Lower leg skin (tissue), 4 donors: ENCODE measurements at places on chromosomes 6 and 20.

GRCh38 chr6:136307351-136307750 is 17.7 kb upstream of the BCLAF1 start:
- no peak for DNase-seq

DNA sequence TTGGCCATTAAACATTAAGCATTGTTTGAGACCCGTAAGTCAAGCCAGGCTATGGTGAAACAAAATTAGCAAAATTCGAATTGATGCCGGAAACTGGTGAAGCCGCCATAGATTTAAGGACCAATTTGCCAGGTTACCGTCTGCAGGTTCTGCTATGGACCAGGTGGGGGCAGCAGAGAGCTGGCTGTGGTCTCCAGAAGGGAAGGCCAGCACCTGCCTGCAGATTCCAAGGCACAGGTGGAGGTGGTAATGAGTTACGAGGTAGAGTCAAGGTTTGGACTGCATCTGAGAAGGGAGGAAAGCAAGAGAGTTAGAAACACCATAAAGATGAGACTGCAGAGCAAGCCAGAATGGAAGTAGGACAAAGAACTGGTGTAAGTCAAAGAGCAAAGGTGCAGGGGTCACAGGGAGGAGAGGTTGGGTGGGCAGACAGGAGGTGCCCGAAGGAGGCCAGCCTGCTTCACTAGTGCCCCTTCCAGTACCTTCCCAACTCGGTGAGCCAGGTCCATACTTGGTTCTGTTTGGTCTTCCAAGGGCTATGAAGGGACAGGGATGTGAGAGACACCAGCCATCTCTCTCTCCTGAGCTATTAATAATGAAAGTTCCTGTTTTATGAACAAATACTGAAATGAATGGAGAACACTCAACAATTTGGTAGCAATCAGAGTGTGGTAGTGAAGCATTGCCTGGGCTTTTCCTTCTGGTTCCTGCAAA is 131.6 kb upstream of the ESR1 start:
- DNase-seq = no peak

GRCh38 chr6:122798099-122798641 is 9.1 kb downstream of the SMPDL3A start:
- DNase-seq = no peak

DNA sequence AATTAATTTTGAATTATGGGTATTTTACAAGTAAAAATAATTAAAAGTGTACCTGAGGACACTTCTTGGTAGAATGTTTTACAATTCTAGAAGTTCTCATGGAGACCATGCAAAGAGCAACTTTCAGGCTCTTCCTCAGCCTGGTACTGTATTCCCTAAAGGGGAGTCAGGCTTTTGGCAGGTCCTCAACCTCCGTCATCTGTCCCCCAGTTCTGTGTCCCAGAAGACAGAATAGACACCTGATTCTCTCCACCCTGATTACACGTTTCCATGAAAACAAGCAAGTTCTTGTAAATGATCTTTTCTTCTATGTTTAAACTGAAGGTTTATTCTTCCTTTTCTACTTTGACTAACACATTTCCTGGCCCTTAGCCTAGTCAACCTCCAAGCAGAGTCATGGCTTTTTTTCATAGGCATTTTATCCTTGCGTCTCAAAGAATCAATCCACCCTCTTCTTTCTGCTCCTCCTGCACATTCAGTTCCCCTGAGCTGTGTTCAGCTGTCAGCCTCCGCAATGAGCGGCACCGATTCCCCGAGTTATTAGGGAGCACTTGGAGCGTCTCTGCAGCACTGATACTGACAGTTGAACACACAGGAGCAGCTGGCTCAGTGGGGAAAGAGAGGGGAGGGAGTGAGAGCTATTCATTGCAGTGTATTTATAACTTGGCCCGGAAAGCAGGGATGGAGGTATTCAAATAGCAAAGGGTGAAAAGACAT is 1082.4 kb upstream of the MAP3K7 start:
- no peak for DNase-seq

GRCh38 chr20:63312690-63313348 is 19.8 kb downstream of the COL20A1 start:
- no peak for DNase-seq

DNA sequence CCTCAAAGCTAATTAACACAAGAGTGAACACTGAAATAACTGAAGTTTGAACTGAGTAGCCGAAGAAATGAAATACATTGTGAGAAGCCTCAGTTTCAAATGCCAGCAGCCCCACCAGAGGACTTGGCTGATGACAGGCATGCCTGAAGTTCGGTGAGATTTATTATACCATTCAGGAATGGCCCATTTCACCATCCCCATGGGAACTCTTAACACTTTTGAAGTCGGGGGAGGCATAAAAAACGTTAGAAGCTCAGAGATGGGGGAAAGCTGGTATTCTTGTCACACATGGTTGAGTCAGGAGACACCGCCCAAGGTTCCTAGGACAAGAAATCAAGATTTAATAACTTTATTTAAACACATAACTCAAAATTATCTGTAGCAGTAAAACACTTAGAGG is 17.6 kb upstream of the SLC22A3 start:
- DNase-seq = no peak

GRCh38 chr6:107784669-107785068 is 39.4 kb downstream of the SCML4 start:
- no peak for DNase-seq

- no peak for DNase-seq
These were observed 46.1 kb upstream of the MTRF1L start for GRCh38 chr6:153048631-153049030.

GRCh38 chr20:32585011-32585585 is at the start of gene NOL4L:
Gene NOL4L (minus strand): TSS chr20:32585333. CDS start chr20:32584890, 443 bp downstream.
- DNase-seq = no peak

- no peak for DNase-seq
These were observed 156.1 kb downstream of the ZFP64 start for GRCh38 chr20:52035498-52035897.

DNA sequence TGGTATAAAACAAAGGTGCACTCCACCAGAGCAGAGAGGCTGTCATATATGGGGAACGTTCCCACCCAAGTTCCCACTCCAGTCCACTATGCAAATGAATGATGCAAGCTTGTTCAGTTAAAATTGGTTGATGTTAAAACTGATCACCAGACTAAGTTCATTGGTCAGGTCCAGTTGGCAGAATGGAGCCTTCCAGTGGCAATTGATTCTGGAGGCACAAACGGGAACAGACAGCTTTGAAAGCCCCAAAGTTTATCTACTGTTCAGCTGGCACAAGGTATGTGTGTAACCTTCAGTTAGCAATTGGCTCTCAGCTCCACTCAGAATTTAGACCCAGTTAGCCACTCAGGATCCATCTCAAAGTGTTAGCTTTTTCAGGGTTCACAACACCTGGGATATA is 119.4 kb upstream of the CEP85L start:
- DNase-seq = no peak

DNA sequence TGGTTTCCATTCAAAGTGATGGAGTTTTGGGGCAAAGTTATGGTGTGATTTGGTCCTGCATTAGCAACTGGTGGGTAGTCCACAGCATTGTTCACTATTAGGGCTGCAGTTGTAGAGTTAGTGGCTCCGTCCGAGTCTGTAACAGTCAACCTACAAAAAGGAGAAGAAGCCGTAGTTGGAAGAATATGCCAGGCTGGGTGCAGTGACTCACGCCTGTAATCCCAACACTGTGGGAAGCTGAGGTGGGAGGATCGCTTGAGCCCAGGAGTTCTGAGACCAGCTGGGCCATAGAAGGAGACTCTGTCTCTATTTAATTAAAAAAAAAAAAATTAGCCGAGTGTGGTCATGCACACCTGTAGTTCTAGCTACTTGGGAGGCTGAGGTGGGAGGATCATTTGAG is 69.5 kb downstream of the KIAA0319 start:
- DNase-seq = no peak

DNA sequence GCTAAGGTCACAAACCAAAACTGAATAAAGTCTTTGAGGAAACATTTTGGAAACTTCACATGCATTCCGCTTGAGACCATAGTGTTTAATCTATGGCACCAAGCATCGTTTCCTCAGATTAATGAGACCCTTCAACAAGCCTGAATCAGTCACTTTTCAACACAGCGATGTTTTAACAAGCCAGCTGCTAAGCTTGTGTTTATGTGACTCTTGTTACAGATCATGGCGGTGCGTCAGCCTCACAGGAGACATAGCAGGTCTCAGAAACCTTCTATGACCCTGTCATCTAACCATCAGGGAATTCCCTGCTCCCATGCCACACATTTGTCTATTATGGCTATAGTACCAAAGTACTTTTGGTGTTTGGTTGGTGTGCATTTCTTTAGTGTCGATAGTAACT is 57.2 kb downstream of the MTFR2 start:
- no peak for DNase-seq

DNA sequence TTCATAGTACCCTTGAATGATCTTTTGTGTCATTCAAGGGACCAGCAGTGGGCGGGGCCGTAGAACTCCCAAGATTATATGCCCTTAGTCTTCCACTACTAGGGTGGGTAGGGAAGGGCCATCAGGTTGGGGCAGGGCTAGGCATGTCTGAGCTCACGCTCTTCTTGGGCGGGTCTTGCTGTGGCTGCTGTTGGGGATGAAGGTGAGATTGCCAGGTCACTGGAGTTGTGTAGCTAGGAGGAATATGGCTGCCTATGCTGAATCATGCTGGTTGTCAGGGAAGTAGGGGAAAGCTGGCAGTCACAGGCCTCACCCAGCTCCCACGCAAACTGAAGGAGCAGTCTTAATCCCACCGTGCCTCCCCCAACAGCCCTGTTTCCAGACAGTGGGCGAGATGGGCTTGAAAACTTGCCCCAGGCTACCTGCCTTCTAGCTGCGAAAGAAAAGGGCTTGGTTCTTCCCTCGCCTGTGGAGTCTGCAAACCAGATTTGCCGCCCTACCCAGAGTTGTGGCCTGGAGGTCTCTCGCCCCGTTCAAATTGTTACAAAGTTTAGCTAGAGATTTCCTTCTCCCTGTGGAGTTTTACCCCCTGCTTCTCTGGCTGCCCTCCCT is 76.4 kb upstream of the ADGRF4 start:
- peak; percentile 79 for DNase-seq

GRCh38 chr6:108441141-108441540 is 119.6 kb upstream of the FOXO3 start:
- DNase-seq = no peak

DNA sequence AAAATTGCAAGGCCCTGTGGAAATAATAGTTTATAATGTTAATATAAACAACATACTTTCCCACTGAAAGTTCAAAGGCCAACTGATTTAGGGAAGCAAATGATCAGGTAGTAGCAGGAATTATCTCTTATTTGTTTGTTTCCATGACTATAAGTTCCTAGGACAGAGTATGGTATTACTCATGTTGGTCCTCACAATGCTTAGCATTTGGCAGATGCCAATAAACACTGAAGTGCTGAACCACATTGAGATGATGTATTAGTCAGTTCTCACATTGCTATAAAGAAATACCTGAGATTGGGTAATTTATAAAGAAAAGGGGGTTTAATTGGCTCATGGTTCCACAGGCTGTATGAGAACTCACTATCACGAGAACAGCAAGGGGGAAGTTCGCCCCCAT is 129.6 kb upstream of the NUP153 start:
- DNase-seq = no peak

GRCh38 chr20:36092398-36093024 is 62.0 kb upstream of the EPB41L1 start:
- no peak for DNase-seq

DNA sequence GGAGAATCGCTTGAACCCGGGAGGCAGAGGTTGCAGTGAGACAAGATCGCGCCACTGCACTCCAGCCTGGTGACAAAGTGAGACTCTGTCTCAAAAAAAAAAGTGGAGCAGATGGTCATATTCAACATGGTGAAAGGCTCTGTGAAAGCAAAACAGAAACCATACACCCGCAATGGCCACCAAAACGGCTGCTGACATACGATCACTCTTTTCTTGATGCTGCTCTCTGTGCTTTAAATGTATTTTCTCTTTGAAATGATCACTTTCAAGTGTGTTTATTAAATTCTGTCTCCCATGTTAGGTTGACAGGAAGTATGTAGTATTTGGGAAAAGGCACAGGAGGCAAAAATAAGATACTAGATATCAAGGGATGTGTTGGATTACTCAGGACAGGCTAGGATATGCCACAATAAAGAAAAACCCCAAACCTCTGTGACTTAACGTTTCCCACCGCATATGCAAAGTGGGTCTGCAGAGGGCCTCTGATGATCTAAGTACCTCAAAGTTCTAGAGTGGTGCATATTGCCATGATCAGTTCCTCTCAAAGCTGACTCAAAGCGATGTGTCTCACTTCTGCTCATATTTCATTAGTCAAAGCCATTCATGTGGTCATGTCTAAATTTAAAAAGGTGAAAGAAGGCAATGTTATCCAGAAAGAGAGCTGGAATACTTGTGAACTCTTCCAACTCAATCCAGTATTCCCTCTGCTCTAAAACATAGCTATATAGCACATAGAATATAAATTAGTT is 155.1 kb upstream of the SOX4 start:
- no peak for DNase-seq

DNA sequence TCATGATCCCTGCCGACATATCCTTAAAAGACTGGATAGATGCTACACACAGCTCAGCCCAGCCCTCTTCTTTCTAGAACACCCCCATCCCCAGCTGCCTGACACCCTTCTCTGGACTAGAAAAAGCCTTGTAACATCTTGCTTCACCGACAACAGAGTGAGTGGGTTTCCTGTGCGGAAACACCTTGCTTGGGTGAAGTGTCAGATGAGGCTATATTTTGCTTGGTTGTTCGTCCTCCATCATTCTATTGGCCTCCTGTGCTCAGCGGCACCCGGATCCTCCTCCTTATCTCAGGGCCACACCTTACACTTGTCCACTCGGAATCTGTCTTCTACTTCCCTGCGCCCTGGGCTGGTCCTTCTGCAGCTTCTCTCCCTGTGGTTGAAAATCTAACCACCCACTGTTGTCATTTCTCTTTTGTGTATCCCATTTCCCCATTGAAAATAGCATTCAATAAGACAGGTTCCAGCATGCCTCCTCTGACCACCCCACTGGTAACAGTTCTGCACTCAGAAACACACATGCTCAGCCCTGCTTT is 101.3 kb upstream of the MLN start:
- DNase-seq = no peak

- no peak for DNase-seq
These were observed 81.3 kb downstream of the RPP40 start for GRCh38 chr6:4922488-4923037.

GRCh38 chr6:32151181-32151862 is 417 bp downstream of the PRRT1 start:
- DNase-seq = no peak

GRCh38 chr6:148364056-148364824 is 21.6 kb downstream of the SASH1 start:
- no peak for DNase-seq

GRCh38 chr6:74942130-74942529 is 263.7 kb downstream of the COL12A1 start:
- DNase-seq = no peak

DNA sequence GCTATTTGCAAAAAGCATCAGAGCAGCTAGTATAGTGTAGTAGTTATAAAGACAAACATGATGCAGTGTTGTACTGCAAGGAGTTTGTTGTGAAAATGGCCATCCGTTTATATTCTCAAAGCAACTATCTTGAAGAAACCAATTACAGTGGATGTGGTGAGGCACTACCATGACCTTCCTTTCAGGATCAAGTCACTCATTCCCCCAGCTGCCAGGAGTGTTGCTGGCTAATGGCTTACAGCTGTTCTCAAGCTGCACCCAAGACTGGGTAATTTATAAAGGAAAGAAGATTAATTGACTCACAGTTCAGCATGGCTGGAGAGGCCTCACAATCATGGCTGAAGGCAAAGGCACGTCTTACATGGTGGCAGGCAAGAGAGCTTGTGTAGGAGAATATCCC is 29.0 kb downstream of the ADGRF4 start:
- DNase-seq = no peak
